ENCODE measurements at places on chromosomes 3 and 15.

DNA sequence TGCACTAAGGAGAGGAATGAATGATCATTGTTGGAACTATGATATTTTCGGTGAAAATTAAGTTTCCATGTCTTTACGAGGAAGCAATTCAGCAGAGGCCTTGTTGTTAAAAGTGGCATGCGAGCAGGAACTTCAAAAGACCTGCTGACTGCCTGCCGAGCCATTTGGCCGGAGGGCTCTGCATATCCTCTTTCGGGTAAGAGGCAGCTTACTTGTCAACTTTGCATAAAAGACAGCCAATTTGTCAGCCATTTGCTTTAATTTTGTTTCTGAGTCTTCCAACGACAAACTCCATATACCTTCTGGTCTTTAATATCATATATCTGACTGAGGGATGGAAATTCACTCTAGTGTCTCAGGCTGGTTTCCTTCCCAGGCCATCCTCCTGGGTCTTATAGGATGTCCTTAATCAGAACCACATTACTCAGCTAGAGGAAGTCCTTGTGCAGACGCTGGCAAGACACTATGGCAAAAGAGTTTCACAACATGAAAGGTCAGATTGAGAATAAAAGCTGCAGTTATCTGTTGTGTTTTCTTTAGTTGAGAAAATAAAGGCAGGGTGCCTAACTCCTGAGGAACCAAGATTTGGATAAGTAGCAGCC is 128.7 kb upstream of the WNT5A start:
- no peak for DNase-seq

- DNase-seq: no peak
Observed at GRCh38 chr15:74750751-74751150, 2.1 kb downstream of the CYP1A2 start.

DNA sequence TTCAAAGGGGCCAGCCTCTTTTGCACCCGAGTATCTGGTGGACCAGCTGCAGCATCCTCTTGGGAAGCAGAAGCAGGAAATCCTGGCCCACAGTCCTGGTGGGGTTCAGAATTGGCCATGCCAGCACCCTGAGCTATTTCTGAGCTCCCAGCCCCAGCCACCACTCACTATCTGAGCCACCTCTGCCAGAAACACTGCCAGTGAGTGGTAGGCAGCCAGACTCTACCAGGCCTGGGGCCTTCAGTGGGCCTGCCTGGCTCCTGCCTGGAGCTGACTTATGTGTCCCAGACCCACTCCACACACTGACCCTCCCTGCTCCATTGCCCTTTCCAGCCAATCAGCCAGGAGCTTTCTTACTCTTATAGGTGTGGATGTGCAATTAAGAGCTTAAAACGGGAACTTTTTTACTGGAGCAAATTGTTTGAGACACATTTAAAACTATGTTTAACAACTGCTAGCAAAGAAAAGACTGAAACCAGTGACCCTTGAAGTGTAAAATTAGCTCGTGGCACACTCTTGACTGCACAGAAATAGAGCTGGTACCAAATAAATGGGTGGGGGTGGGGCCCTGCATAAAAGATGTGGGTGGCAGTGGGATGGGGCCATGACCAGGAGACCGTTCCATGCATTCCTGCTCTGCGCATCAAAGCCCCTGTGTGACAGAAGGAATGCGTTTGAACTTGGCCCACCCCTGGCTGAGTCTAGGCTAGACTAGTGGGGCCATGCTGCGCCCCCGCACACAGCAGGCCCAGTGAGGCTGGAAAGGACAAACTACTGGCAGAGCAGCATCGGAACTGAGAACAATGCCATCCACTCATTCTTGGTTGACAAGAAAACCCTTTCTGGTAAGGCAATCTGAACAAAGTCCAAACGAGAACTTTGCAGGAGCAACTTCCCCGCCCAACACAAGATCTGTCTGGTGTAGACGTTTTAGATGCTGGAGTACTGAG is 48.0 kb downstream of the CTNNB1 start:
- no peak for DNase-seq

- no peak for DNase-seq
Observed at GRCh38 chr3:146491303-146491702, 21.9 kb upstream of the PLSCR2 start.

GRCh38 chr15:33766389-33766788 is 201.9 kb upstream of the CHRM5 start:
- DNase-seq: no peak

DNA sequence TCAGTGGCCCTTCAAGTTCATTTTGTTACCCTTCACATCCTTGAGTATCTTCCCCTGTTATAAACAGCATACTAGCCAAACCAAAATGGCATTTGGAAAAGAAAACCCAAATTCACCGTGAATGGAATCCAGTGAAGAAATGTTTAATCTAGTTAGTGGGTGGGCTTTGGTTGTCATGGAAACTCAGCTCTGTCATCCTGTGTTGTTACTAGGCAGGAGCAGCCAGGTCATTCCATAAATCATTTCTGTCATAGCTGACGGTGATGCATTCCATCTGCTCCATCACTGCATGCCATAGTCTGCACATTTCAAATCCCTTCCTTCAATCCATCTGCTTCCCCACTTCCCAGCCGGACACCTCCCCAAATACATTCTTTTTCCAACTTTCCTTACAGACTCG is 140.4 kb upstream of the CGNL1 start:
- no peak for DNase-seq

DNA sequence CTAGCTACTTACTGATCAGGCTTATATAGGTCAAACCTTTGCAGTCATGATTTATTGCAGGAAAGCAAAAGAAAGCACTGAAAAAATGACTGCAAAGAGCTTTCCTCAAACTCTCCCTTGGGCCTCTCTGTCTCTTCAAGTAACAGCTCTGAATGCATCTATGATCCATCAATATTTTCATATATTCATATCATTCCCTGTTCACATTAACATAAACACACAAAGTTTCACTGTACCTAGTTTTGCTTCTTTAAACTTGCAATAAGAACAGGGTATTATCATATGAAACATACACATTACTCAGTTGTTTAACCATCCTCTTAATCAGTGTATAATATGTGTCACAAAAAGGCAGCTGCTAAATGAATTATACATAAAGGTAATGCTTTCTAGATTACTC is 107.9 kb upstream of the ARL6 start:
- DNase-seq: no peak

DNA sequence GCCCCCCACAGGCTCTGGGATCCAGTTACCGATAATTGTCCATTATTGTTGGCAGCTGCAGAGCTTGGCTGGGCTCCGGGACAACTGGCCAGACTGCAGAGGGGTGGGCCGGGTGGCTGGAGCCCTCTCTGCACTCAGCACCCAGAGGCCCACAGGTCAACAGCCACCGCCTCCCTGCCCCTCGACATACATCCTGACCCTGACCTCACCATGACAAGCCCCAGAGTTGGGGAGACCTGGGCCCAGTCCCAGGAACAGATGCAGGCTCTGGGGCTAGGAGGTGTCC is 22.4 kb downstream of the PTH1R start:
- DNase-seq: no peak

GRCh38 chr3:150765949-150766720 is 3.2 kb upstream of the SIAH2 start:
- DNase-seq: peak; percentile 53

DNA sequence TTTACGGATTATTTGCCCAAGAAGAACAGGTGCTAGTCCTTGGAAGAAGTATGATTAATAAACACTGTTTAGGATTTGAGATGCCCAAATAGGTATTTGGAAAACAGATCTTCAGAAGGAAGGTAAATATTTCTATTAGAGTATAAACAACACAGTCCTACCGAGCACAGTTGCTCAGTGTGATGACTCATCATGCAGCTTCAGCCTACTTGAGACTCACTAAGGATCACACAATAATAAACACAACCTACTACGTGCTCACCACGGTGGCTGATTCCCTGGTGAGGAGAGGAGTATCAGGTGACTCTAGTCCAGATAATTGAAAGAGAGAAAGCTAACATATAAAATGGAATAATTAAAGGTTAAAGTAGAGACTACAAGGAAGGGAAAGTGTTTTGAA is 72.0 kb downstream of the PDZRN3 start:
- DNase-seq: no peak

DNA sequence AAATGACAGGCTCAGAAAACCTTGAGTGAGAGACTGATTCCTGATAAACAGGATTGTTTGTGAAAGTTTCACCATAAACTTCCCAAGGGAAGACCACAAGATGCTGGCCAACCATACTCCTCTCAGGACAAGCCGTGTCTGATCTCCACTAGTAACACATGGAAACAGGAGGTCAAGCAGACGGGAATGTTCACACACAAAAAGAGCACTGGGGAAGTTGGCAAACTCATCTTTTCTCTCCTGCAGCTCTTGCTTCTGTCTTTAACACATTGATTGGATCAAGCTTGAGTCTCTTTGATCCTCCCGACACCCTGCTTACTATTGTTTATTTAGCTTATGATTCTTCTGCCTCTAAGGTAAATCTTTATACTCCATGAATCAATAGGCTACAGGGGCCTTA is 713.5 kb downstream of the PDCD6IP start:
- DNase-seq: no peak

- DNase-seq: no peak
Observed at GRCh38 chr3:112871735-112872134, 25.1 kb upstream of the CD200R1L start.

- DNase-seq: peak; percentile 79
Observed at GRCh38 chr15:41621200-41622193, 38.7 kb upstream of the MGA start.

- DNase-seq: no peak
Observed at GRCh38 chr3:61809879-61810278, 248.5 kb downstream of the PTPRG start.

DNA sequence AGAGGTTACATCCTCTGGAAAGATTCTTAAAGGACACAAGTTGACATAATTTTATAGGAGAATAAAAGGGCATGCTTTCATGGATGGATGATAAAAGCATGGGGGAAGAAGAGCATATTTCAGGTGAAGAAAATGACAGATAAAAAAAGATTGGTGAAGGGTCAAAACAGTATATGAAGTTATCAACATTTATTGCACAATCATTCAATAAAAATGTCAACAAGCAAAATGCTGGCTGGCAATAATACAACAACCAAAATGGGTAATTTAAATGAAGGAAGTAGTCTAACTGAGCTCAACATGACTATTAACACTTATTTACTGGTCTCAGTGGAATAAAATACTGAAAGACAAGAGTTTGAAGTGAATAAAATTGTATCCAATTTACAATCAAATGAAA is 696.7 kb downstream of the SQOR start:
- DNase-seq: no peak

- no peak for DNase-seq
Observed at GRCh38 chr3:42936157-42936981, 30.4 kb downstream of the ZNF662 start.

DNA sequence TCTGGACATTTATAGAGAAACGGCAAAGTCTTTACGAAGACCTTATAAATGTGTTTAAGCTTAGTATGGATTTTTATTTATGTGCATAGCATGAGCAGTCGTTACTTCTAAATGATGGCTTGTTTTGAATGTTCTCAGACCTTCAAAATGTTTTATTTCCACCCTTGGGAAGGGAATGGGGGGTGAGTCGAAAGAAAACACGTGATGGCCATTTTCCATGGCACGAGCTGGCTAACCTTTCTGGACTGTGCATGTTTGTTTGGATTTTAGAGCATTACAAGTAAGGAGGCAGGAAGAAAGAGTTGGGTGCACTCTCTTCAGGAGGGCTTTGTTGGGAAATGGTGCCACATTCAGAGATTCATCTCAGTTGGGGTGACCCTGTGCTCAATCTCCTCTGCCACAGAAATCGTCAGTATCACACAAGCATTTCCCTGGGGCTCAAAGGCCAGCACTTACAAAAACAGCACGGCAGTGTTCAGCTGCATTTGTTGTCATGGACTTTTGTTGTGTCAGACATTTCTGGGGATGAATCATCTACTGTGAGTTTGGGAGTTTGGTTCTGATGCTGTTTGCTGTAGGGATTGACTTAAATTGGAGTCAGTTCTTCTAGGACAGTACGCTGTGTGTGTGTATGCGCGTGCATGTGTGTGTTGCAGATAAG is 52.3 kb upstream of the ADAMTS9 start:
- DNase-seq: no peak

DNA sequence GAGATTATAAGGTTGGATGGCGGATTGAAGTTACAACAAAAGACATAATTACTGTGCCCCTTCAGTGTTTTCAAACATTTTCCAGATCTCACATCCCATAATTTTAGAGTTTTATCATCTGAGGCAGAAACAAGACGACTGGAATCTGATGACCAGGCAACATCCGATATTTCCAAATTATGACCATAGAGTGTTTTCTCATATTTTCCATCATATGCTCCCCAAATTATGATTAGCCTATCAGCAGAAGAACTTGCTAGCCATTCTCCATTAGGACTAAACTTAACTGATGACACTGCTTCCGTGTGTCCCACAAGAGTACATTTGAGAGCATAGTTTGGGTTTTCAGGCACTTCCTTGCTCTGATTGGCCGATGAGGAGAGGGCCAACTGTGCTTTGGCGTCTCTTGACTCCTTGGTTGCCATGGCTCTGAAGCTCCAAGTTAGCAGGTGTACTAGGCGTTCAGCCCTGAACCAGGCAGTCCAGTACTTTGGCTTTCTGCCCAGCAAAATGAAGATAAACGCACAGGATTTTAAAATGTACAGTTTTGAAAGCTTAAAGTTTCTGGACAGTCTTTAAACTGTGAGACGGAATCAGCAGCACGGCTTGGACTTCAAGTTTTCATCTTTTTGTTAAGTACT is 638 bp downstream of the WDR5B start:
- peak; percentile 48 for DNase-seq

GRCh38 chr3:185693985-185694653 is 108.0 kb downstream of the SENP2 start:
- DNase-seq: no peak

- DNase-seq: no peak
Observed at GRCh38 chr3:153210660-153211059, 48.6 kb downstream of the RAP2B start.

GRCh38 chr3:115704661-115705338 is 81.5 kb downstream of the GAP43 start:
- DNase-seq: no peak

DNA sequence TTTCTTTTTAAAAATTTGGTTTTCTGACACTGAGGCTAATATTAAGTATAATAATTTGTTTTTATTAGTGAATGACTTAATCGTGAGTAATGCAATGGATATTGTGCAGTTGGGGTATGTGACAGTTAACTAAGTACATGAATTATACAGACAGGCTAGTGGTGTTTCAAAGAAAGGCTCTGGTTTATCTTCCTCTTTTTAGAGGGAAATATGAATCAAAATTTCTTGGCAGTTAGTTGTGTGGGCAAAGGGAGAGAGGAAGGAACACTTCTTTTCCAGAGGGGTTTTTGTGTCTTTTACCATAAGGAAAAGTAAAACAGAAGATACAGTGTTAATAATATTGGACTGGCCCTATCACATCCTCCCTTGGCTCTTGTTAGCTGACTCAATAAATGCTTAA is 2.7 kb downstream of the ZNF654 start:
- no peak for DNase-seq

Data from stimulated activated CD4-positive, alpha-beta T cell treated with anti-CD3 and anti-CD28 coated beads, Interleukin-4, amount 100 ng/mL, for 24 hours (primary cell).